Skeletal muscle cell (primary cell): ENCODE measurements at places on chromosomes 3 and 15.

- DNase-seq: no peak
These were observed 88.0 kb downstream of the CRTC3 start for GRCh38 chr15:90617668-90618097.

- no peak for DNase-seq
These were observed 168.3 kb upstream of the ADAMTS9 start for GRCh38 chr3:64856106-64856505.

GRCh38 chr15:87722941-87723691 lies 533.4 kb downstream of the NTRK3 start:
- DNase-seq: no peak

DNA sequence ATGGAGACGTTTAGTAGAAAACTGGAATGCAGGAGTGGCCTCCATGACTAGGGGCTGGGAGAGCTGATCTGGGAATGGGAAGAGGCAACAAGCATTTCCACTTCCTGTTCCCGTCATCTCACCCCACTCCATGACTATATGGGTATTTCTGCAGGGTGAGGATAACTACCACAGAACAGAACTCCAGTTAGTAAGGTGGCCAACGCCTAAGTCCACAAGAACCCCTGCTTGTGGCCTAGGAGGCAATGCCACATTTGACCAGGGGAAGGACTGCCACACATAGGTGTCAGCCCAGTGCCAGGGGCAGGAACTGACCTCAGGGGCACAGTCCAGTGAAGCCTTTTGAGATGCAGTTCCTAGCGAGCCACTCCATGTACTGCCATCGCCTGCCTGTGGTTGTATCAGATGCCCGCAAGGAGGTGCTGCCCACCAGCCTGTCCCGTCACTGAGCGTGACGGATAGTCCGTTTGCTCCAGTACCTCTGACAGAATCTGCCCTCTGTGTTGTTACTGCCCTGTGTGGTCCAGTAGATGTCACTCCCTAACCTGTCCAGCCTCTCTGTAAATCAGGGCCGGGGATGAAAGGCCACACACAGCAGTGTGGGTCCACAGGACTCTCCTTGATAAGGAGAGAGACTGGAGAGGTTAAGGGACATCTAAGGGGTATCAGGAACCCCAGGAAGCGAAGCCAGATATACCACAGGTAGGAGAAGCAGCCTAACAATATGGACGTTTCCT lies 3.5 kb upstream of the MTFMT start:
- no peak for DNase-seq

GRCh38 chr15:63029676-63030075 lies 12.9 kb upstream of the TPM1 start:
- DNase-seq: no peak

DNA sequence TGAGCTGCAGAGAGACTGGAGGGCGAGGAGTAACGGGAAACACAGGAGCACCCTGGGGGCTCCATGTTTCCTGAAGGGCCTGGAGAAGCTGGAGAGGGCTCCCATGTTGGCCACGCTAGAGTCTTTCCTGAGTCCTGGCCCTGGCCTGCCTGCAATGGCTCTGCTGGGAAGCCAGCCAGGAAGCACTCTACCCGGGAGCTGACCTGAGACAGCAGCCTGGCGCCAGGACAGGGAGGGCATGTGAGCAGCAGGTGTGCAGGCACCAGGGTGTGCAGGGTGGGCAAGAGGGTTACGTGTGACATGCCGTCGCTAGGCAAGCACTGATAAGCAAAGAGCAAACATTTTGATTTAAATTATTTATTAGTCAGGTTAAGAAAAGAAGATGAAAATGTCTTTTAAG lies 301.4 kb downstream of the OCA2 start:
- DNase-seq: no peak

GRCh38 chr15:91200101-91200754 lies 100.2 kb downstream of the SV2B start:
- no peak for DNase-seq

GRCh38 chr3:132606085-132606484 lies 9.0 kb downstream of the ACKR4 start:
- no peak for DNase-seq

- DNase-seq: no peak
These were observed 212.1 kb upstream of the EIF1B start for GRCh38 chr3:40097131-40098117.

GRCh38 chr15:95804484-95804883 lies 526.0 kb upstream of the NR2F2 start:
- no peak for DNase-seq

DNA sequence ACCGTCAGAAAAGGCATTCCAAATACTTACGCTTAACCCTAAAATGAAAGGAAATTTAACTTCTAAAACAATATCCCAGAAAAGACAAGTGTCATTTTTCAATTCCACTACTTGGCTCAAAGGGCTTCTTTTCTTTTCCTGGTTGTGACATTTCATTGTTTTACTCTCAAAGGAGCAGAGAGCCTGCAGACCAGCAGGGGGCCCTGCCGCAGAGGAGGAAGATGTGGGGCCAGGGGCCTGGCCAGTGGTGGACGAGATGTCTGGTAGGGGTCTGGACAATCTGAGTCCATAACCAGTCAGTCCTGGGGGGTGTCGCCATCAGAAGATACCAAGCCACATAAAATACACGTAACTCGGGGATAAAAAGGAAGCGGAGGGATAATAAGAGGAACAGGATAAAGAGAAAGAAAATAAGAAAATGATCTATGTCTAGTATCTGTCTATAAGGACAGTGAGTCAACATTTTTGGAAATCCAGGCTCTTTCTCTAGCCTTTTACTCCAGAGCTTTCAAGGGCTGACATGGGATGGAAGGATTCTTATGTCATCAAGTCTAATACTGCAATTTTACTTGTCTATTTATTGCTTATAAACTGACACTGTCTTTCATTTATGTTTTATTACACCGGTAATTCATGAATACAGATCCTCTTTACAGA lies 54.2 kb upstream of the ARHGEF3 start:
- no peak for DNase-seq

DNA sequence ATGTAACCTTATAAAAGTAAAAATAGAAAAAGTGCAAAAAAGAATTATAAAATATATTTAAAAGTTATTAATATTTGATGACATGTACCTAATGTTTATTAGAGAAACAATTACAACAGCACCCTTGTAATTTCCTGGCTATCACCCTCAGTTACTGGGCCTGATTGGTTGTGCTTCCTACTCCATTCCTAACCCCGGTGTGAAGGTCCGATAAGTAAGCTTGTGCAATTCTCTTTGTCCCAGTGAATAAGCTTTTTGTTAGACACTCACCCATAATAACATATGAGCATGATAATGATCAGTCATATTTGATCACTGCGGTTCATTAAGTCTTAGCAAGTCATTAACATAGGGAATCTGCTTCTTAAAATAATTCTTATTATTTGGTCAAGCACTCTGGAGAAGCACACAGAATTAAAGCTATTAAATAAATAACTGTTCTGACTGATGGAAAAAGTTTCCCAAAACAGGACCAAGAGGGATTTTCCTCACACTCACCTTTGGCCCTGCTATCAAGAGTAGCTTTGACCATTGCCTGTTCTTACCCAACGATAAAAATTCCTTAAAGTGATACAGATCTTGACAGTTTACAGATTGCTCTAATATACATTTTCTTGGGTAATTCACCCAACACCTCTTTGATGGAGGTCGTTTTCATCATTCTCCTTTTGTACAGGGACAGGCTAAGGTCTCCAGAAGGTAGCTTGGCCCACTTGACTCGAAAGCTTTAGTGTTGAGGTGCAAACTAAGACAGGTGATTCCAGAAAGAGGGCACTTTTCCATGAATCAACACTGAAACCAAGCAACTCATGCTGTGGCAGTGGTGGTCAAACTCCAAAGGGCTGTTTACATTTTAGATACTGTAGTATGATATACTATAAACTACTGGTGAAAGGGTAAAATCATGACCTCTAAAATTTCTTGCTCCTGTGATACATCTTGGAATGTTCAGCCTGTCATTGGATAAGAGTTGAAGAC lies 543.0 kb upstream of the KCNMB2 start:
- DNase-seq: no peak

- peak; percentile 21 for DNase-seq
These were observed 110.3 kb downstream of the PPP2R3A start for GRCh38 chr3:136075811-136076210.

DNA sequence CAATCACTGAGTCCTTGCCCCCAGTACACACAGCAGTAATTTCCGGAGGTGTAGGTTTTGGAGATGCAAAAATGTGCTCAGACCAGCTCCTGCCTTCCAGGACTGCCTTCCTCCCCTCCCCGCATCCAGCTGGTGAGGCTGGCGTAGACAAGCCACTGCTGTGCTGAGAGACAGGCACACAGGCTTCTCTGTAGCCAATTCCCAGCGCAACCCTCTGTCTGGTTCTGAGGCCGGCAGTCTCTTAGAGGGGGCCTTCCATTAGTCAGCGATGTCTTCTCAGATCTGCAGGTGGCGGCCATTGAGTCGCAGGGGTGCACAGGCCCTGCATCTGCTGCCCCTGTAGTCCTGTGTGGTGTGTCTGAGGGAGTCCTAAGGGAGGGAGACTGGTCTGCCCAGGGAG lies 114.4 kb downstream of the DNAJB8 start:
- no peak for DNase-seq

- no peak for DNase-seq
These were observed 62.3 kb upstream of the SEC13 start for GRCh38 chr3:10382892-10383849.

GRCh38 chr3:99678023-99678422 lies 39.6 kb downstream of the COL8A1 start:
- peak; percentile 95 for DNase-seq

DNA sequence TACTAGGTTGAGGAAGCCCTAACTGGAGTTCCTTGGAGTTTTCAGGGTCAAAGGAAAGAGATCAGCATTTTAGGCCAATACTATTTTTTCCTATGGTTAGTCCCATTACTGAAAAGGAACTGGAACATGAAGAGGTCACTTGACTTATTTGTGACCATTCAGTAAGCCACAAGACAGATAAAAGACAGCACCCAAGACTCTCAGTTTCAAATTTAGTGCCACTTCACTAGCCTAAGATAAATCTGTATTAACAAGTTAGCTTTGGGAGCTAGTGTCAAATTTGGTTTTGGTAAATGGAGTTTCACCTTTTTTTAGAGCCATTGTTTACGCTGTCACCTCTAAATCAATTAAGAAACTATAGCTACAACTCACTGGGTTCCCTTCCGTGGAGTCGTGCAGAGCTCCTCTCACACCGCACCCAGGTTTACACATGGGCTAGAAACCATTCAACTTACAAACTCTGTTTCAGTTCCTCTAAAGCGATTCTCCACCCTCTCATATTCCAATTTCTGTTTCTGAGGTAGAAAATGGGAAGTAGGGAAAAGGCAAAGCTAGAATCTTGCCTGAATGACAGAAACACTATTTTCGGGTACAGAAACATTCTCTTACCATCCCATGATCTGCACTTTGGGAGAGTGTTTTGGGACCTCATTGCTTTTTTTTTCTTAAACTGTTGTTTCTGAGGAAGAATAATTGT lies 14.4 kb downstream of the CCDC32 start:
- DNase-seq: no peak

DNA sequence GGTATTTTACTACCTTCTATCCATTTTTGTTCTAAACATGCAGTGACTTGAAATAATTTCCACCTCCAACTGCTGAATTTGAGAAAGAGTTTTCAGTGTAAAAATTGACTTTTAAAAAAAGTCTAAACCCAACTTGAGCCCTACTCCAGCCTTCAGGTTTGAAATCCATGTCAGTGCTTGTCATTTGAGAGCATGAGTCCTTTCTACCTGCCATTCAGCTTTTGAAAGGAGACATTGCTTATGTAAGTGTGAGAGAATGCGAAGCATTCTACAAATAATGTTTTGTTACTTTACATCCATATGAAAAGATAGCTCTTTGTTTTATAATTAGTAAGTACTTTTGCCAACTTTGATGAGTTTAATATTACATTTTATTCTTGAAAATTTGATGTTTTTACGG lies 329.2 kb downstream of the PTPRG start:
- no peak for DNase-seq

GRCh38 chr3:123158899-123159390 lies 42.8 kb upstream of the SEC22A start:
- no peak for DNase-seq

- DNase-seq: no peak
These were observed 55.9 kb upstream of the SLC6A1 start for GRCh38 chr3:10936686-10937085.

- no peak for DNase-seq
These were observed 47.7 kb downstream of the PXYLP1 start for GRCh38 chr3:141279077-141279967.

DNA sequence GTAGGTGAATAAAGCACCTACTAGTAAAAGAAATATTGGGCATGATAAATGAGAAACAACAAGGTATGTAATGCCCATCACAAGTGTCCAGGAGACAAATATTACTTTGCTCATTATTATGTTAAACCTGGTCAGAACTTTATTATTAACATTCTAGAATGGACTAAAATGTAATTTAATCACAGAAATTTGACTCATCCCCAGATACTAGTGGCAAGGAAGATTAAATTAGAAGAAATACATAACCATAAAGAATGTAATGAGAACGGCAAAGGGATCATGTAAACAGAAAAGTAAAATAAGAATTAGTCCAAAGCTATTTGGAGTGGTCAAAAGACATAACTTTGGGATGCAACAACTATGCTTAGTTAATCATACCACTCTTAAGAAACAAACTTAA lies 71.2 kb upstream of the STAC start:
- DNase-seq: no peak

DNA sequence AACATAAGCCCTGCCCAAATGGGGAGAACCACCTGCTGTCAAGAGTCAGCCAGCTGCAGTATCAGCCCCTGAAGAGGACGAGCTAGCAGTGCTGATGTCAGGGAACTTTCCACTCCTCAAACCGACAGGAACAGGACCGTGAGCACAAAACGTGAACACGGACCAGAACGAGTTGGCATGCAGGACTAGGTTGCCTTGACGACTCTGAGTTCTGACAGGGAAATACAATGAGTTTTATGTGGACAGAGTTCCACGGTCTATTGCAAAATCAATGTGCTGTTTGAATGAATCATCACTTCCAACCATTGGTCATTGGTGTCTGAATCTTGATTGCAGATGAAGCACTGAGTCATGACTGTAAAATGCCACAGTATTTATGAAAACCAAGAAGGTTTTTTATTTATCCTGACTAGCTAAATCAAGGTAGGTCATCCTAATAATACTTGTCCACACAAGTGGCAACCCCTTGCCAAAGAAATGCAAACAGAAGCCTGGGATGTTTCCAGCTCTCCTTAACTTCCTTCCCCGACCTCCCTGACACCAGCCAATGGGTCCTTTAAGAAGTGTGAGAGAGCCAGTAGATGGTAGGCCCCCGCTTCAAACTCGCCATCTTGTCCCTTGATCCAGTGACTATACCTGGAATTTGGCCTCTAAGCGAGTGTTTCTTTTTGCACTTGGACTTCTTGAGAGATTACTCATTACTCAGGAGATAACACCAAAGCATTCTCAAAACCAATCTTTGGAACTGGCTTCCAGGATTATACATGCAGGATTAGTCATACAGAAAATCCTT lies 119.6 kb downstream of the ASB7 start:
- DNase-seq: peak; percentile 98

DNA sequence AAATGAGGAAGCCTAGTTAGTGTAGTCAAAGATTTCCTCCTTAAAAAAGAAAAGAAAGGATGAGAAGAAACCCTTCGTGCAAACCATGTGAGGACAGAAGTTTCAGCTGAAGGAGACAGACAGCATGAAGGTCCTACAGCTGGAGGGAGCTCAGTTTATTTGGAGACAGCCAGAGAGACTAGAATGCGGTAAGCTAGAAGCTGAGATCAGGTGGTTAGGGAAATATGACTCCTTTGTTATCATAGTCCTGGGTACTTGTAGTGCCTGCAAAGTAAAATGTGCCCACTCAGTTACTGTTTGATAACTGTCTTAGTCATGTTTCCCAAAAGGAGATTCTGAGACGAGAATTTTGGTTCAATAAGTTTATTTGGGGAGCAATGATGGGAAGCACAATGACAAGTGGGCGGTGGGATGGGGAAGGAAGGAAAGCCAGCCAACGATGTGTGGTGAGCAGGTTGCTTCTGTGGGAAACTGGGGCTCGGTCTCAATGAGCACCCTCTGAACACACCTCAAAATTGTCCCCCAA lies 178.8 kb upstream of the SNTN start:
- DNase-seq: no peak
